Left cardiac atrium (tissue), 4 donors: ENCODE measurements at places on chromosomes 6 and 20.

DNA sequence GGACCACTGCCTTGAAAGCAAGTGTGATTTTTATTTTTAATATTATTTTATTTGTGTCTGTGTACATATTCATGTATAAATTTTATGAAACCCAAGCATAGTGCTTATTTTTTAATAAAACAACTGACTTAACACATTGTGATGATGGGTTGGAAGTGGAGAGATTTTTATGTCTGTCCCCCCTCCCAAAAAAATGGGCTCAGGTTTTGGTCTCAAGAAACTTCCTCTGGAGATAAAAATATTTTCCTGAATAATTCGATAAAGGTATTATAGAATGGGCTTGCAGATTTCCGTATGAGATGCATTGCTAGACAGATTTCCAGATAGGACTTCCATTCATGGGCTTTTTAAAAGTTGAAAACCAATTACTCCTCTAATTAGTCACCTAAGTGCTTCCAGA, 2.7 kb downstream of the FOXQ1 start:
- no peak for DNase-seq

- DNase-seq = peak; percentile 28
These were observed 30.4 kb downstream of the PSMB1 start for GRCh38 chr6:170522565-170523183.

GRCh38 chr6:20403766-20404640, 2.3 kb downstream of the E2F3 start:
- DNase-seq = no peak

GRCh38 chr20:51022803-51023616, at the start of gene KCNG1:
TSS of gene KCNG1 (minus strand) at chr20:51023107. CDS start at chr20:51010338, 12,769 bp downstream.
- peak; percentile 79 for DNase-seq

- DNase-seq = no peak
These were observed 59.5 kb downstream of the CBFA2T2 start for GRCh38 chr20:33549229-33549999.

DNA sequence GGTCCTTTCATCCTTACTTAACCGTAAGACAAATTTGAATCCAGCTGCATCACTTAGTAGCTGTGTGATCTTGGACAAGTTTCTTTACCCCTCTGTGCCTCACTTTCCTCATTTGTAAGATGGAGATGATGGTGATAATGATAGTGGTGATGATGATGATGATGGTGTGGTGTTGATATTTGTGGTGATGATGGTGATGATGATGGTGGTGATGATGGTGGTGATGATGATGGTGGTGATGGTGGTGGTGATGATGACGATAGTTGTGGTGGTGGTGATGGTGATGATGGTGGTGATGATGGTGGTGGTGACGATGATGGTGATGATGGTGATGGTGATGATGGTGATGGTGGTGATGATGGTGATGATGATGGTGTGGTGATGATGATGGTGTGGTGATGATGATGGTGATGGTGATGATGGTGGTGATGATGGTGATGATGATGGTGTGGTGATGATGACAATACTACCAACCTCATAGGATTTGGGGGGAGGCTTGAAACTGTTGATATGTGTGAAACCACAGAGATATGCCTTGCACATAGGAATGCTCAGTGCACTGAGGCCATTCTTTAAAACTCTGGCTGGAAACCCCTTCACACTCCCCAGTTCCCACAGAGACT, 233.2 kb downstream of the LY86 start:
- no peak for DNase-seq

- DNase-seq = no peak
These were observed 162.5 kb downstream of the KHDC1L start for GRCh38 chr6:73062837-73063236.

DNA sequence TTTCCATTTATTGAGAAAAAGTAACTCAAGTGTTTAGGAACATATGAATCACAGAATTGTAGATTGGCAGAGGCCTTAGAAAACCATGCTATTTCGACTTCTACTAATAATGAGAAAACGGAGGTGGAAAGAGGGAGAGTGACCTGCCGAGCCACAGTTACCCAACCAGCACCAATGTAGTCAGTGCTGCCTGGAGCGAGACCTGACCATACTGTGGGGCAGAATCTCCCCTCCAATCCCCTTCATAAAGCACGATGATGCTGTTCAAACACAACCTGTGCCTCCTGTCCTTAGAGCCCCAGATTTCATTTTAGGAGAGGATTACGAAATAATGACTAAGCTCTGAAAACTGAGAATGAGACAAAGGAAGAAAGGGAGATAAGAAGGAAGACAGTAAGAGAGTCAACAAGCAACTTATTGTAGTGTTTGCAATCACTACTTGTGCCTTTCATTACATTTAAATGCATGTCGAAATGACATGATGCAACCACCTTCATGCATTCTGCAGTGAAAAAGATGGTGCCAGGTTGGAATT, 70.6 kb downstream of the ATXN1 start:
- no peak for DNase-seq

- peak; percentile 45 for DNase-seq
These were observed 41.1 kb upstream of the OSTM1 start for GRCh38 chr6:108115598-108116058.

DNA sequence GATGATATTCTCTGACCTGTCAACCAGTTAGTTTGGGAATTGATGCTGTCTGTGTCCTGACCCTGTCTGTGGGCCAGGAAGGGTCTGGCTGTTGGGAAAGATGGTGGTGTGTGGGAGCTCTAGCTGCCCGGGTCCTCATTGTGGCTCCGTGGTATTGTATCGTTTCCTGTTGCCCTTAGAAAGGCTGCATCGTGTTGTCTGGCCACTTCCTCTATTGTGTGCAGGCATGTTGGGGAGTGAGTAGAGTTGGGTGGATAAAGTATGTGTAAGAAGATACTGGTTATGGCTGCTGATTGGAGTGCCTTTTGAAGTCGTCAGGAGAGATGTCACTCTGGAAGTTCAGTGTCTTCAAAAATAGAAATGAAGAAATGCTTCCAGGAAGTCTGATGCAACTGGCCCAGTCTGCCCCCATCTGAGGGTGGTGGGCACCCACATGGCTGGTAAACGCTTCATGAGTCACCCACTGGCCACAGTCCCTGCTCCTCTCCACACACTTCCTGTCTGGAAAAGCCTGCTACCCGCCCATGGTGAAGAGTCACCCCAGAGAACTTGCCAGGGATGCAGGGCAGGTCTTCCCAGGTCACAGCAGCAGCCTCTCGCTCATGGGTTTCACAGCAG, 27.9 kb downstream of the PPARD start:
- DNase-seq = peak; percentile 86

GRCh38 chr20:52142757-52143156, 48.8 kb downstream of the ZFP64 start:
- no peak for DNase-seq

DNA sequence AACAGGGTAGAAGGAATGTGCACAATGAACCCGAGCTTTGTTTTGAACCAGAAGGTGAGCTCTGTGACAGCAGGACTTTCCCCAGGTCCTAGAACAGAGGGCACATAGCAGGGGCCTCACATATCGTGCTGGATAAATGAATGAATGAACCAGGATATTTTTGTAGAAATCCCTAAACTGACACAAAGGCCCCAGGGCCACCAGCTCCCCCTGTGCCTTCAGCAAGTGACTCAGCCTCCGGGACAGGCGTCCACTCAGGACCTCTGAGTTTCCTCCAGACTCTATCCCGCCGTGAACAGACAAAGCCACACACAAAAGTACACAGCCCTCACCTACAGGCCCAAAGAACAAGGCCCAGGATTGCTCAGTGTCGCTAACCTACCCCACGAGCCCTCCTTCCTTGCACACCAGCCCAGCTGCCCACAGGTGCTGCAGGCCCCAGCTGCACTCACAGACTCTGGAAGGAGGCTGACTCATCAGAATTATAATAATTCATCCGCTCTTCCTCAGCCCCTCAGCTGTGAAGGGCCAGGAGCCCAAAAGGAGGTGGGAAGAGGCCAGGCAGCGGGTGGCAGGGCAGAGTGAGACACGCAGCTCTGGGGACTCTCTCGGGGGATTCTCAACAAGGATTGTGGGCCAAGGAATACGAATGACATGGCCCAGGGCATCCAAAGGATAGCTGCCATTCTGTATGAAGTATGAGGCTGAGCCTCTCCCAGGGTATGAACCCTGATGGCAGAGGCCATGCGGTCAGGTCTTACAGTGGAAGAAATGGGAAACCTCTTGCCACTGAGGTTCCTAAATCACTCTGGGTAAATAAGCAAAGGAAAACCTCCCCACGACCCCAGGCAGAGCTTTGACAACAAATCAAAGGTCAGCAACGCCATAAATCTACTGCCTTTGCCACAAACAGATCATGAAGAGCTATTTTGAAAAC, 40.9 kb downstream of the SUMO4 start:
- DNase-seq = no peak

DNA sequence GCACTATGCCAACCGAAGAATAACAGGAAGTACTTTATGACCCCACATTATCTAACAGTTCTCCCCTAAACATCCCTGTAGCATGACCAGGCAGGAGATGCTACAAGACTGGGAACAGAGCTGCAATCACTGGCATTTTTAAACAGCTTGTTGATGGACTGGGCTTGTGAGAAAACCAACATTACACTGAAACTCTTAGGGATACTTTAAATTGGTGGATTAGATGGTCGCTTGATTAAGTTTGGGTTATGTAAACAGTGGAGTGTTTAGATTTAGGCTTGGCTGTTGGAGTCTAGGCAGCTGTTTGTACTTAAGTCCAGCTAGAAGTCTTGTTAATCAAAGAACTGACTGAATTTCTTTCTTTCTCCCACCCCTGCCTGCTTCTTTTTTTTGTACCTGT, 234.1 kb upstream of the BMP2 start:
- DNase-seq = no peak

GRCh38 chr6:18253635-18254034, 10.7 kb downstream of the DEK start:
- no peak for DNase-seq

DNA sequence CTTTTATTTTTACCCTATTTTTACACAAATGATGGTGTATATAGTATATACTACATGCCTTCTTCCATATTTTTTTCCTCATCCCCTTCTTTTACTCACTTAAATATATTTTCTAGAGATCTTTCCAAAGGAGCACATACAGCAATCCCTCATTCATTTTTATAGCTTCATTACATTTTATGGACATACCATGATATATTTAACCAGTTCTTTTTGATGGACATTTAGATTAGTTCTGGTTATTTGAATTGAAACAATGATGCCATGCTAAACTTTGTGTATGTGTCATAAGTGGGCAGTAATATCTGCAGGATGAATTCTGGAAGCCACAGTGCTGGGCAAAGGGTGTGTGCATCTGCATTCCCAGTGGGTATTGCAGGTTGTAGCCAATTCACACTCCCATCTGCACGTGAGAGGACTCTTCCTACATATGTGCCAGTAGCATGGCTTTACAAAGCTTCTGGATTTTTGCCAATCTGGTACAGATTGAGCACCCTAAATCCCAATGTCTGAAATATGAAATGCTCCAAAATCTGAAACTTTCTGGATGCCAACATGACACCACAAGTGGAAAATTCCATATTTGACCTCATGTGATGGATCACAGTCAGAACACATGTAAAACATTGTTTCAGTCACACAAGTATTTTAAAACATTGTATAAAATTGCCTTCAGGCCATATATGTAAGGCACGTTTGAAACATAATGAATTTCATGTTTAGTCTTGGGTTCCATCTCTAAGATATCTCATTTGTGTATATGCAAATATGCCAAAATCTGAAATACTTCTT, 127.2 kb downstream of the ARID1B start:
- no peak for DNase-seq

DNA sequence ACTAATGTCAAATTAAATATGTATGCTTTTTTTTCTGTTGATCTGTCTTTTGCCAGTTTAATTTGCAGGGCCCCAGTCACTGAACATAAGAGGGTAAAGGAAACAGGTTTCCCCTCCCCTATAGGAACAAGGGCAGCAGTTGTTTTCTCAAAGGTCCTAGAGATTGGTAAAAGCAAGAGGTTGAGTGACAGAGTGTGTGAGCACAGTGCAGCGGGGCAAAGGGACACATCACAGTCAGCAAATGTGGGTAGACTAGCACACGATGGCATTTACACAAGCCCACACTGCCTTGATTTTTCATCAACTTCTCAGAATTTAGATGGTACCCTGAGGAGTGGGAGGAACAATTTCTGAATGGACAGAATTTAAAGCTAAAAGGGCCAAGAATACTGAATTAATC, 138.7 kb upstream of the MYLIP start:
- no peak for DNase-seq

- DNase-seq = peak; percentile 89
These were observed at the start of gene HLA-F for GRCh38 chr6:29723262-29723665. TSS of gene HLA-F (plus strand) at chr6:29723434. CDS start at chr6:29723464, 30 bp downstream.

GRCh38 chr6:89385846-89386245, 26.2 kb downstream of the RRAGD start:
- DNase-seq = no peak

- no peak for DNase-seq
These were observed 299.0 kb downstream of the DOK5 start for GRCh38 chr20:54774426-54774825.

GRCh38 chr6:155341130-155341828, 27.0 kb upstream of the TFB1M start:
- no peak for DNase-seq

DNA sequence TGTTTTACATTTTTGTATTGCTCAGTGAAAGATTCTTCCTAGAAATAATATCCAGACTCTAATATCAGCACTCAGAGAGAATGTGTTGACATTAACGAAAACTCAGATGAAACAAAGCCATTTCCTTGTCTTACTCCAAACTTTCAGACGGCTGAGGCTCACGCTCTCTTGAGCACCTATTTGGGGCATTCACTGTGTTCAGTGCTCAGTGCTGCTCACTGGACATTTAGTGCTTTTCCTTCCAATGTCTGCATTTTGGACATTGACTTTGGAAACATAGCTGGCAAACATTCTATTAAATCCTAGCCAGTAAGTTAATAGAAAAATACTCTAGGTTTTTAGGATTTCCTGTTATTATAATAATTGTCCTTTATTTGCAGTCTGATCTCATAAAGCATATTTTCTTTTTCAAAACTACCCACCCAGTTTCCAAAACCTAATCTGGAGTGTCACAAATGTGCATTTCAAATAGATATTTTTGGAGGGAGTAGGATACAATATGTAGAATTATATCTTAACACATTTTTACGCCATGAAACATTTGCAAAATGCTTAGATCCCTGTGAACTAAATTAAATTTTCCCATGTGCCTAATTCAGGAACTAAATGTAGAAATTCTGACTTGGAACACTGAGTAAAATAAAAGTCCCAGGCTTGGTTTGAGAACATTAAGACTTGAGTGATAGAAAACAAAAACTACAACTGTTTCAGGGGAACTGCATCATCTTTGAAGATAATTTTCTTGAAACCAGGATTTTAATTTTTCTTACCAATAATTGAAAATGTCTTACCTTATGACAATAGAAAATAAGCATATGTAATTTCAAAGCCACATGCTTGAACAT, 91.7 kb upstream of the B3GAT2 start:
- DNase-seq = no peak
